ENCODE measurements at places on chromosomes 1 and 21. TPM values are rescaled to one million over a fixed set of nuclear protein-coding genes. Genes with fewer than 3 reads are reported as not detected.

DNA sequence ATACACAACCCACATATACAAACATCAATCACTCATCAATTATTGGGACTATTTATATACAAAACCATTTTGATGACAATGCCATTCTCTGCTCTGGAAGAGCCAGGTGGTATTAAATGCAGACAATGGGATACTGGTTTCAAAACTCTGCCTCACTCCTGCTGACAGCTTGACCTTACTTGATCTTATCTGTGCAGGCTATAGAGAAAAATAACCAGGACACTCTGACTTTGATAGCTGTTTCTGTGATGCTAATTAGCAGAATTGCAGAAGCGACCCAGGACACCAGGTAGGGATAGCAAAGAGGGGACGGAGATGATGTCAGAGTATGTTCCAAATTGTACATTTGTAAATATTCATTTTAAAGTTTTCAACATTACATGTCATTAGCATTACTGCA is 89.5 kb downstream of the OLFM3 start:
- DNase-seq: no peak

- DNase-seq: no peak
These were observed 597.8 kb downstream of the KIF26B start for GRCh38 chr1:245752561-245752960.

The GJB5 gene
- not detected for total RNA-seq

GRCh38 chr1:232805269-232806185 is at the start of gene MAP10:
Gene MAP10, plus strand, starts transcription at chr1:232805416. Its CDS starts 34 bp downstream, at chr1:232805450.
- DNase-seq: peak; percentile 73

GRCh38 chr1:198641966-198642668 is 3.3 kb downstream of the PTPRC start:
- no peak for DNase-seq

- DNase-seq: no peak
These were observed 7.6 kb downstream of the BARHL2 start for GRCh38 chr1:90709535-90709934.

DNA sequence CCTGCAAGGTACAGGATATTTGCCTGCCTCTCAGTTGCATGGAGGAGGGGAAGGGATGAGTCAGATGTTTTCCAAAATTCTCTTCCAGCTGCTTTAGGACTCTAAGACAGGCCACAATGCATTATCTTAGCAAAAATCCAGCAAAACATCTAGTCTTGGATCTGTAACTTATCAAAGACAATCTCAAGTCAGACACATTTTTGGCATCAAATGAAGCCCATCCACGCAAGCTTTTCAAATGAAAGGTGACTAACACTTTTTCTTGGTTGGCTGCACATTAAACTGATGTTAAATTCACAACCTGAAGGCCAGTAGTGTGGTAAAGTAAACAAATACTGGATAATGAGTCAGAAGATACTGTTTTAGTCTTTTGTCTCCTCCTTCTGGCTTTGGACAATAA is 21.3 kb downstream of the FAM78B start:
- no peak for DNase-seq

- no peak for DNase-seq
These were observed 49.0 kb upstream of the OLFM3 start for GRCh38 chr1:102045752-102046151.

DNA sequence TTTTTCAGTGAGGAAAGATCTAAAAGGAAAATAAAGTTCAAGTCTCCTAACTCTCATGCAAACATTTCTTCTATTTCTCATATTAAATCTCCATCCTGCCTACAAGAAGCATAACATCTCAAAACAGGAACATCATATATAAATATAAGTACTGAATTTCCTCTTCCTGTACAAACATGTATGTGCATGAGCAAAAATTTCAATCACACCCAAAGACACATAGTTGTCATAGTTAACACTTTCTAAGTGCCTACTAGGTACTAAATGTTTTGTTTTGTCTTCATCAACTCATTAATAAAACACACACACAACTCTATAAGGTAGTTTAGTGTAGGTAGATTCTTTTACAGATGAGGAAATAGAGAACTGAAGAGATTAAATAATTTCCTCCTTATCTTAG is 237.1 kb upstream of the ADGRL2 start:
- no peak for DNase-seq

- no peak for DNase-seq
These were observed 9.8 kb downstream of the DNAJC6 start for GRCh38 chr1:65319141-65319540.

The OR2AK2 gene
- total RNA-seq: not detected

DNA sequence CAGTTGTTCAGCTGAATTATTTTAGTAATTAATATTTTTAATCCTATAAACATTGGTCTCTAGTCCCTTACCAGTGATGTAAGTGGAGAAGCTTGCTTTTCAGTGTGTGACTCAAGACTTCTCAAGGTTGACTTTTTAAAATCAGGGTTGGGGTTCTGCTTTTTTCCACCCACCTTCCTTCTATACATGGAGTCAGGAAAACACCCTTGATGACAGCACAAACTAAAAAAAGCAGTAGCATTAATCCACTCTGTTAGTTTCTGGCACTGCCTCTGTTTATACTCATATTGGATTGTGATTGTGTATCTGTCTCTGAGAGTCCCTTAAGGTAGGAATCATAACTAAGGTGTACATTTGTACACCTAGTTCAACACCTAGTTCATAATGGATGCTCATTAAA is 8.3 kb upstream of the PLEKHO1 start:
- no peak for DNase-seq

The CCDC30 gene
- 40.9 TPM for total RNA-seq

GRCh38 chr21:42144679-42145568 is 73.8 kb downstream of the UMODL1 start:
- DNase-seq: no peak

- DNase-seq: no peak
These were observed 7.5 kb upstream of the ZNF436 start for GRCh38 chr1:23376890-23377811.

GRCh38 chr1:181149326-181150125 is 61.0 kb downstream of the IER5 start:
- peak; percentile 43 for DNase-seq

GRCh38 chr1:42004860-42005259 is 86.1 kb upstream of the HIVEP3 start:
- DNase-seq: no peak

- no peak for DNase-seq
These were observed 16.9 kb upstream of the RAB3B start for GRCh38 chr1:52007215-52008002.

GRCh38 chr1:150578272-150579109 is 919 bp downstream of the MCL1 start:
- DNase-seq: peak; percentile 68

GRCh38 chr21:41160036-41160435 is 7.9 kb upstream of the BACE2 start:
- DNase-seq: no peak

- no peak for DNase-seq
These were observed at the start of gene NTMT2 for GRCh38 chr1:170145770-170146676. Gene NTMT2, plus strand, starts transcription at chr1:170145959. Its CDS starts 149 bp downstream, at chr1:170146108.

GRCh38 chr1:59266180-59266926 is 30.5 kb upstream of the FGGY start:
- DNase-seq: no peak

GRCh38 chr1:183953031-183953430 is 84.5 kb downstream of the COLGALT2 start:
- DNase-seq: no peak

DNA sequence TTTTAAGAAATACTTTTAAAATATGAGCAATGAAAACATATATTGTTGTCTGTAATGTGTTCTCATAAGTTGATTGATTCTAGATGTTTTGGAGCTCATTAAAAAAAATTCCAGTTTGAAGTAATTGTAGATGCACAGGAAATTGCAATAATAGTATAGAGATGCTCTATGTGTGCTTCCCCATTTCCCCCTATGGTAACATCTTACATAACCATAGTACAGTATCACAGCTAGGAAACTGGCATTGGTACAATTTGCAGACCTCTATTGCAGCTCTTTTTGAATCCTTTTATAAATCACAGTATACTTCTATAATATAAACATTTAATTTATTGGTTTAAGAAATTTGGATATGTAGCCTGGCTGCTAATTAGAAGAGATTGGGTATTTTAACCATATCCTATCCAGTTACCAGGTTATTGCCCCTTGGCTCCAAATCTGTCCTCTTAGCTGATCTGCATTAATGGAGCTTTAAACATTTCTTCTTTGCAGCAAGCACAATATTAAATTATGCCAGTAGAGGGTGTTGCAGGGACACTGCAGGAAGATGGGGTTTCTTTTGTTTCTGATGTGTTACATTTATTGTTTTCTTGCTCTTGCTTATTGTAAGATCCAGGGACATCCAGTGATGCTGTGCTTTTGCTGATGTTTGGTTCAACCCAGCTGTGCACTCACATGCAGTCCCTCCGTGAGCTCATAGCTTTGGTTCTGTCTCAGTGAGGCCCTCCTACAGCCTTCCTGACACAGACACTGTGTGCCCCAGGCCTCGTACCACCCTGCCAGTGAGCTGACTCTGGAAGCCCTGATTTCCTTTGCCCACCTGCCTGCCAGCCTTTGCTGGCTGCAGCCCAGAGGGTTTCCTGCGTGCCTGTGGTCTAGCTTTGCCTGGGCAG is 103.3 kb downstream of the RABGAP1L start:
- no peak for DNase-seq

The SOX13 gene
- 64.1 TPM for total RNA-seq

DNA sequence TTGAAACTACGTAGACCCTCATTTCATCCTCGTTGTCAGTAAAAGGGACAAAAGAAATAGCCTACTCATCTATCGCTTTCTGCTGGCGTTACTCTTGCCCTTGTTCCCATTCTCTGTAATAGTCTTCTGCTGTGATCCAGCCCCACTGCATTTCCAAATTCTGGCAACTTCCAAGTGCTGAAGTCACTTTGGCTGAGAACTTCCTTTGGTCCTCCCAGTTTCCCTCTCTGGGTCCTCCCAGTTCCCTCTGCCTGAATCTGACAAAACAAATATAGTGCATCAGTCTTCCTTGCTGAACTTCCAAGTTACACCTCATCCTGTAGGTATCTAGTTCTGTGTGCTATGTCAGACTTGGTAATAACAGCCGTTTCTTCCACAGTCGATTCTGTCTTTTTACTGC is 47.0 kb upstream of the PLA2G4A start:
- no peak for DNase-seq

The PPP1R15B gene
- 32.4 TPM for total RNA-seq

GRCh38 chr1:184056921-184057555 is 5.5 kb downstream of the TSEN15 start:
- DNase-seq: no peak

The UBE2U gene
- not detected for total RNA-seq

The PRDM16 gene
- 12.3 TPM for total RNA-seq

DNA sequence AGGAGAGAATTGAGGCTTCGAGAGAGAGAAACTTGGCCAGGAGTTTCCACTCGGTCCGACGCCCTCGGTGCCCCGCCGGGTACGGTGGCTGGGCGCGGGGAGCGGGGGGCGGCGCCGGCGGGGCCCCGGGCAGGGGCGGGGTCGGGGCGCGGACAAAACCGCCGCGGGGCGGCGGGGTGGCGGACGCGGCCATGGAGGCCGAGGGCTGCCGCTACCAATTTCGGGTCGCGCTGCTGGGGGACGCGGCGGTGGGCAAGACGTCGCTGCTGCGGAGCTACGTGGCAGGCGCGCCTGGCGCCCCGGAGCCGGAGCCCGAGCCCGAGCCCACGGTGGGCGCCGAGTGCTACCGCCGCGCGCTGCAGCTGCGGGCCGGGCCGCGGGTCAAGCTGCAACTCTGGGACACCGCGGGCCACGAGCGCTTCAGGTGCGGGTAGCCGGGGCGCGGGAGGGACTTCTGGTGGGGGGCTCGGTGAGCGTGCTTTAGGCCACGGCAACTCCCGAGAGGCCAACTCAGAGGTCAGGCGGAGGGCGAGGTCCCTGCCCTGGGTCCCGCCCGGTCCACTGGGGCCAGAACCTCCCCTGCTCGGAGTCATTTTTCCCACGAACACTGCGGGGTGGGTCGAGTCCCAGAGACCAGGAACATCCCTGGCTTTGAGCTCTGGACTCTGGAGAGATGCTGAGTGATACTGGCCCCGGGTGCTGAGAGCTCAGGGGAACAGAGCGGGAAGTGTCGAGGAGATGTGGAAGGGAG is 431 bp downstream of the RAB42 start:
- DNase-seq: peak; percentile 24

Measured in upper lobe of left lung (tissue), 6 donors.